Hepatocyte (in vitro differentiated cells): ENCODE measurements at places on chromosomes 5 and 9.

GRCh38 chr5:35246900-35247647 is 16.8 kb upstream of the PRLR start:
- peak; percentile 43 for DNase-seq

- DNase-seq = no peak
These were observed 16.9 kb upstream of the COL5A1 start for GRCh38 chr9:134624621-134625181.

- peak; percentile 37 for DNase-seq
These were observed 63.0 kb downstream of the C5orf15 start for GRCh38 chr5:133905424-133905823.

- peak; percentile 79 for DNase-seq
These were observed 98.6 kb downstream of the FBXW11 start for GRCh38 chr5:171907725-171908343.

- no peak for DNase-seq
These were observed 25.1 kb upstream of the TRIM14 start for GRCh38 chr9:98144076-98144475.

DNA sequence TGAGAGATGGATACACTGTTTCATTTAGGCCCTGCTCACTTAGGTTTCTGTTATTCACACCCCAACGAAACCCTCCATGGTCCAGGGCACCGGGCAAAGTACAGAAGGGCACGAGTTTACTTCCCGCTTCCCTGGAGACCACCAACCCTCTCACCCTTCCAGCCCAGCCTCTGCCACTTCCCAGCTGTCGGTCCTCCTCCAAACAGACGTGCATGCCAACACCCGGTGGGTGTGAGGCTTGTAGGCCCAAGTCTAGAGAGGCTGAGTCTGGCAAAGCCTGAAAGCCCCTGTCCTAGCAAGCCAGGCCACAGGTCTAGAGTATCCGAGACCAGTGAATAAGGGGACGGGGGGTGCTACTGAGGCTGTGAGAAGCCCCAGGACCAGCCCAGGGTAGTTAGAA is 7.1 kb upstream of the FGFR4 start:
- no peak for DNase-seq

DNA sequence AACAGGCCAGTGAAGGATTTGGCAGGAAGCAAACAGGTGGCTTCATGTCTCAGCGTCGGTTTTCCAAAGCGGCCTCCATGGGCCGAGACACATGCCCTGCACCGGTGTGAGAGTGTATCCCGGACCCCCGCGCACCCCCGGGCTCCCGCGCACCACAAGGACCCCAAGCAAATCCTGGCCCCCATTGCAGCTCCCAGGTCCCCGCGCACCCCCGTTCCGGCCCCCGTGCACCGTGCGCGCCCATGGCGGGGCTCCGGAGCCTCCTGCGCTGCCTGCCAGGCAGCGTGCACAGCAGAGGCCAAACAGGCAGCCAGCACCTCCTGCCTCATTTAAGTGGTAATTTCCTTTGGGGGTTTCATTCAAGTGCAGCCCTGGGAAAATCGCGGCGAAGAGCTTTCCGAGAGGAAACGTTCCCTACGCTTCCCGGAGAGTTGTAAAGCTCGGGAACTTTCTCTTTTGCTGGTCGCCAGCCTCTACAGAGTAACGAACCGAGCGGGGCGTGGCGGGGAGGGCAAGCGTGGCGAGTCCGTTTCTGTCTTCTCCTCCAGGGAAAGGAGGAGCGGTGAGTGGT is 145.5 kb upstream of the SLC24A2 start:
- DNase-seq = peak; percentile 26

DNA sequence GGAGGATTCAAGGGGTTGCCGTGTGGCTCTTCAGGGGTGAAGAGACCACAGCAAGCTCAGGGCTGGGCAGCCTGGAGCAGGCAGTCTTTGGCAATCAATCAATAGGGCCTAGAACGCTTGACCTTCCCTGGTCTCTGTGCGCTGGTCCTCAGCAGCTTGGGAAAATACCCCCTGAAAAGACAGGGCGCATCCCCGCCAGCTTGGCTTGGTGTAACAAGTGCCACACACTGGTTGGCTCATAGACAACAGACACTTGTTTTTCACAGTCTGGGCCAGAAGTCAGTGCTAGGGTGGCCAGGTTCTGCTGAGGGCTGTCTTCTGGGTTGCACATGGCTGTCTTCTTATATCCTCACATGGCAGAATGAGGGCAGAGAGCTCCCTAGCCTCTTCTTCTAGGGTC is 141.1 kb downstream of the HSD17B3 start:
- DNase-seq = no peak

- no peak for DNase-seq
These were observed 119.8 kb upstream of the NEK6 start for GRCh38 chr9:124137944-124138335.

DNA sequence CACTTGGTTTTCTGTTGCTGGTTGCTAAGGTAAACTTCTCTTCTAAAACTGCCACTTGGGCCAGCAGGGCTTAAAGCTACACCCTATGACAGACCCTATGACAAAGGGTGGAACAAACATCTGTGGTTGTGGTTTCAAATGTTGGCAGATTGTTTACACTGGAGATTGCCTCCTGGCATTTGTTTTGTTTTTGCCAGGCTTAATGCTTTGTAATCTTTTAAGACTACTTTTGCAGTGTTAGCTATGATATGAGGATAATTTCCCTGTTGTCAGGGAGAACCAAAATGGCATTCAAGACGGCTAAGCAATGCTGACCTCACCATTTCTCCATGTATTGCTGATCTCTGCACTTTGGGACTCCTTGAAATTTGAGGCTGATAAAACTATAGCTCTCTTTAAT is 50.3 kb downstream of the MAMDC2 start:
- DNase-seq = no peak

GRCh38 chr5:32523625-32524024 is 61.7 kb upstream of the SUB1 start:
- no peak for DNase-seq

DNA sequence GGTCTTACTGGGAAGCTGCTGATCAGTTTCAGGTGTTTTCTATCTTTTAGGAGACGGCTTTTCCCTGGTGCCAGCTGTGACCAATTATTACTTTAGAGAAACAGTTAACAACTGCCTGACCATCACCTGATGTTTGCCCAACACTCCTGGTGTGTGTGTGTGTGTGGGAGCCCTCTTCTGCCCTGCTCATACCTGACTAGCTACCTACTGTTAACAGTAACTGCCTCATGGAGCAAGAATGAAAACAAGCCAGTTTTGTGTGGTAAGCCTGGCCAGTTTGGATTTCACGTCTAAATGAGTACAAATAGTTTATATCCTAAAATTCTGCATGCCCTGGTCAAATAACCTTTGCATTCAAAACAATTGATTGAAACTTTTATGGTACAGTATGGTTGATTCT is 46.1 kb upstream of the RIOK2 start:
- peak; percentile 14 for DNase-seq

GRCh38 chr5:167447466-167448375 is 843.7 kb upstream of the WWC1 start:
- DNase-seq = no peak

DNA sequence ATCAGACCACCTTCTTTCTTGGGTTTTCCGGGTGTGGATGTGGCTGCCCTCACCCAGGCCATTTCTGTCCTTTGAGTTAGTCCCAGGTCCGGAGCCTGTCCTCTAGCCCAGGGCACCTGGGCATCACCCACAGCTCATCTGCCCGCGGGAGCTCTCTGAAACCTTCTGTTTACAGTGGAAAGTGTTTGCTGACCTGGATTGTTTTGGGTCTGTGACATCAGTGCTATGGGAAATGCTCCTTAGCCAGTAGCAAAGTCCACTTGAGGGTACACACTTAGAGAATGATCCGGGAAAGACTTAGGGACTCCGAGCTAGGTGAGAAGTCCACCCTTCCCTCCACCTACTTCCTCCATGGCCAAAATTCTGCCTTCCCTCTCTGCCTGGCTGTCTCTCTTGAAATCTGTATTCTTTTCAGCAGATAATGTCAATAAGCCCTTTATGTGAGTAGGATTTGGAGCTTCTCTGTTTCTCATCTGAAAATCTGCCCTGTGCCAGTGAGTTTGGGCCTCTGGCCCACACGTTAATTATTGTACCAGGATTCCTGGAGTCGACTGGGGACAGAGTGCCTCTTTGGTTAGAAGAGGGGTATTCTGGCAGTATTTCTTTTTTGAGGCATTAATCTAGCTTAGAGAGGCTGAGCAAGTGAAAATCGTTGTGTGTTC is 19.9 kb downstream of the ABLIM3 start:
- peak; percentile 55 for DNase-seq

- peak; percentile 9 for DNase-seq
These were observed 206.1 kb downstream of the CHSY3 start for GRCh38 chr5:130110328-130110727.

DNA sequence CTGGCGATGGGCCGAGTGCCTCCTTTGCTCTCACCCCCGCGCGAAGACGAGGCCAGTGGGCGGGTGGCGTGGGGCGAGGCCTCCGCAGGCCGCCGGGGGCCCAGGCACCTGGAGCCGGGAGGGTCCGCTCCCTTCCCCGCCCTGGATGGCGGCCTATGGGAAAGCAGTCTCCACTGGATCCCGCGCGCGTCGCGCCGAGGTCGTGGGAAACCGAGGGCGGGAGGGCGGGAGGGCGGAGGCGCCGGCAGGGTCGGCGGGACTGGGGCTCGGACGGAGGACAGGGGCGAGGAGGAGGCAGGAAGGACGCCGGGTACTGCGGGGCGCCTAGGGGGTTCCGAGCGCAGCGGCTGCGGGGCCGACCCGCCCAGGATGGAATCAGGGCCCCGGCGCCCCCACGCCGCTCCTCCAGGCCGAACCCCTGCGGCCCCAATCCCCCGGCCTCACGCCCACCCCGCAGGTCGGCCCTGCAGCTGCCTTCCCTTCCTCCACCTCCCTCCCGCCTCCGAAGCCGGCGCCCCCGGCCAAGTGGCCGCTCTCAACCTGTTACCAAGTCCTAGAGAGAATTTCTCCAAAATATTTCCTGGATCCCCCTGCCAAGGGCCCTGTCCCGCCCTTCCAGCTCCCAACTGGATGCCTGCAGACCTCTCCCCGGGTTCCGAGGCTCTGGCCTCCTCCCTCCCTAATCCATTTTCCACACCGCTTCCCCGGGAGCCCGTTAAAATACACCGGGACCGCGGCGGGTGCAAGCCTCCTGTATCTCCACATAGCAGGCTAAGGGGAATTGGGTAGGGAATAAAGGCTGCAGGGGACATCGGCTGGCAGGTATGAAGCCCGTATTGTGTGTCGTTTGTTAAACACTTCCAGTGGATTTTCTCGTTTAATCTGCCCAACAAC is 146.3 kb downstream of the ERCC6L2 start:
- no peak for DNase-seq

GRCh38 chr9:118782790-118783463 is 586.3 kb downstream of the BRINP1 start:
- DNase-seq = no peak

DNA sequence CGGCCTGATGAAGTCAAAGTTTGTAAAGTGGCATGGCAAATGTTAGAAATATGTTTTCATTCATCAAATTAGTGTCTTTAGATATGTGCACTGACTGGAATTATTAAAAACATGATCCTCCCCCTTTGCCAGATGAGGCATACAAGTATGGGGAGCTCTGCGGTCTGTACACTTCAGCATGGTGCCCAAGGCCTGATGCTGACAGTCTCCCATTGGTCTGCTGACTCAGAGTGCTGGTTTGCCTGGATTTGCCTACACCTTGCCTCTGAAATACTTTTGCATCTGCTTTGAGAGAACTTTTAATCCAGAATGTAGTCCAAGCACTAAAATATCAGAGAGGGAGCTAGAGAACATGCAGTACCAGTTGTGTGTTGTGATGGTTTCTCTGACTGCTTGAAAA is 354.3 kb upstream of the ACTBL2 start:
- no peak for DNase-seq

- DNase-seq = no peak
These were observed 967 bp downstream of the NEURL1B start for GRCh38 chr5:172642051-172642409.

DNA sequence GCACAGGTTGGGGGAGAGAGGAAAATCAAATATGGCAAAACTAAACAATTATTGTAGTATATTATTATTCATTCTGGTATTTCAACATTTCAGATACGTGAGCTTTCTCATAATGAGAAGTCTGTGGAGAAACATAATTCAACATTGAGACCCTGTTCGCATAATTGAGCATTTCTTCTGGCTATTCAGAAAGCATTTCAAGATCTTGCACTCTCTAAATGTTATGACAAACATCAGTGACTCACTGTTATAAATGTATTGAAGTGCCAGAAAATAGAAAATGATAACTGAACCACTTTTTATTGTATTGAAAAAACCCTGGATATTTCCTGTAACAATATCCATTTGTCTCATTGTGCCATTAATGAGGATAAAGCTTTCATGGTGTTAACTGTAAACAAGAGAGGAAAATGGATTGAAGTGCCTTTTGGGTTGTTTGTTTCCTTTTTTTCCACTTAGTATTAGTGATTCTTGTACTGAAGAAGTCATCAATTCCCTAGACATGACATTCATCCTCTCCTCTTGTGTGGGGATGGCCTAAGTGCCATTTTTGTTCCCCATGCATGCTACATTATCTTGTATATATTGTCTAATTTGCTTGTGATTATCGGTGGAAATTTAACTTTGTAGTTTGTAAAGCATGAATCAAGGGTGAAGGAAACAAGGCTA is 124.6 kb downstream of the CAMK4 start:
- no peak for DNase-seq

- DNase-seq = no peak
These were observed 174.0 kb upstream of the NREP start for GRCh38 chr5:111930905-111931461.

- DNase-seq = peak; percentile 53
These were observed 14.3 kb downstream of the CDK20 start for GRCh38 chr9:87959916-87960581.

DNA sequence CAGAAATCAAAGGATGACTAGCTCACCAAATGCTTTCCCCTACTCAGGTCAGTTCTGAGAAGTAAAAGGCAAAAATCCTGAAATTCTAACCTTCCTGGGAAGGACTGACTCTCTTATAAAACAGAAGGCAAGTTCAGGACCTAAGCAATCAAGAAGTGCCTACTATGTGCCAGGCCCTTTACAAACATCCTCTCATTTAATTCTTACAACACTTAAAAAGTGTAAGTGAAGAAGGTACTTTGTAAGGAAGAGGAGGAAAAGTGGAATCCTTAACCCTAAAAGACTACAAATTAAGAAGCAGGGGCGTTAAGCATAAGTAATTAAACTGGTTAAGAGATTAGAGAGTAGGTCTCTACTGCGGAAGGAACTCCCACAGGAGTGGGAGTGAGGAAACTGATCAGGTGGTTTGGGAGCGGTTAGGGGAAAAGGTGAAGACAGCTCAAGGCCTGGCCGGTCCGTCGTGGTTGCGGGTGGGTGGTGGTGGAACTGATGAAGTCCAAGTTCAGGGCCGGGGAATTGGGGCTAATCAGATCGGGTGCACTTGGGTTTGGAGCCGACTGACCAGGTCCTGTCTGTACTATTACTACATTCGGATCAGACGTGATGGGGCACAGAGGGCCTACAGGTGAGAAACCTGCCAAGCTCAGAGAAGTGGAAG is 839 bp downstream of the MED27 start:
- peak; percentile 19 for DNase-seq
